ENCODE measurements at places on chromosomes 7 and 10. TPM values are rescaled to one million over a fixed set of nuclear protein-coding genes. Genes with fewer than 3 reads are reported as not detected.

- DNase-seq, result no peak
- H3K4me3 ChIP-seq, result no peak overlapping the region
- H3K36me3 ChIP-seq, result peaks cover 19% of the 10 kb centered on the region
- H3K27ac ChIP-seq, result no peak overlapping the region
- no peaks in the 10 kb centered on the region for H3K27me3 ChIP-seq
These were observed 87.2 kb upstream of the KCNMA1 start for GRCh38 chr10:77724820-77725219.

Gene CTAGE8
- 6.4 TPM for total RNA-seq

- DNase-seq, result no peak
- no peaks in the 10 kb centered on the region for H3K36me3 ChIP-seq
- no peaks in the 10 kb centered on the region for H3K27me3 ChIP-seq
- H3K4me3 ChIP-seq, result no peak overlapping the region
- peak overlapping the region; percentile 22 for H3K27ac ChIP-seq
These were observed 11.8 kb upstream of the PDCD4 start for GRCh38 chr10:110859973-110860376.

Gene AHR
- total RNA-seq, result 45.6 TPM

DNA sequence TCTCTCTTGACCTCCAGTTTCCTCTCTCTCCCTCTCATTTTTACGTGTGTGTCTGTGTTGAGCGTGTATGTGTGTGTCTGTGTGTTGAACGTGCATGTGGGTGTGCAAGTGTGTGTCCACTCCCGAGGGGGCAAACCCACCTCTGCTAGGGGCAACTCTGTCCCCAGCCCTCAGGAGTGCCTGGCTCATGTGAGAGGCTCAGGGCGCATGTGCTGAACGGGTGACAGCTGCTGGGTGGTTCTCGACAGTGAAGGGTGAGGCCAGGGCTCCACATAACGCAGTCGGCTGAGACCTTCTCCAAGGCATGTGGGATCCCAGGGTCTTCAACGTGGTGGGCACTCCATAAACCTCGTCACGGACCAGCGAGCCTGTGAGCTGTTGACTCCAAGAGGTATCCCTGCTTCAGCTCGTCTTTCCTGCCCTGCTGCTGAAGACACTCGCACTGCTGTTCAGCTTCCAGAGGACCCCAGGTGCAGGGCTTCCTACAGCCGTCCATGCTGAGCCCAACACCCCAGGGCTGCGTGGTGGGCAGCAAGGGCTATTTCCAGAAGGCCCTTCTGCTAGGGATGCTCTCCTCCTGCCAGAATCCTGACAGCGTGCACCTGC lies 361.6 kb upstream of the SHH start:
- peaks cover 15% of the 10 kb centered on the region for H3K27me3 ChIP-seq
- H3K4me3 ChIP-seq, result no peak overlapping the region
- no peak for DNase-seq
- no peak overlapping the region for H3K27ac ChIP-seq
- no peaks in the 10 kb centered on the region for H3K4me1 ChIP-seq
- no peaks in the 10 kb centered on the region for H3K36me3 ChIP-seq

Gene TMEM176A
- total RNA-seq, result 3.6 TPM
